ENCODE measurements at places on chromosomes 7 and 10. TPM values are rescaled to one million over a fixed set of nuclear protein-coding genes. Genes with fewer than 3 reads are reported as not detected.

CDH23 gene
- total RNA-seq = 3.2 TPM

NRAP gene
- total RNA-seq = not detected

C7orf33 gene
- not detected for total RNA-seq

OR13A1 gene
- total RNA-seq = not detected

ZNF485 gene
- 1.7 TPM for total RNA-seq

Measured in A549 treated with dexamethasone at 1 μM for 4 hours (cell line).